Urinary bladder (tissue), 4 donors: ENCODE measurements at places on chromosomes 2 and 18. TPM values are rescaled to one million over a fixed set of nuclear protein-coding genes. Genes with fewer than 3 reads are reported as not detected.

The RAX gene
- not detected for polyA plus RNA-seq

GRCh38 chr2:52857722-52858121, 909.9 kb upstream of the CHAC2 start:
- no peak for DNase-seq

GRCh38 chr18:37019157-37019827, 190.4 kb downstream of the KIAA1328 start:
- DNase-seq = no peak

DNA sequence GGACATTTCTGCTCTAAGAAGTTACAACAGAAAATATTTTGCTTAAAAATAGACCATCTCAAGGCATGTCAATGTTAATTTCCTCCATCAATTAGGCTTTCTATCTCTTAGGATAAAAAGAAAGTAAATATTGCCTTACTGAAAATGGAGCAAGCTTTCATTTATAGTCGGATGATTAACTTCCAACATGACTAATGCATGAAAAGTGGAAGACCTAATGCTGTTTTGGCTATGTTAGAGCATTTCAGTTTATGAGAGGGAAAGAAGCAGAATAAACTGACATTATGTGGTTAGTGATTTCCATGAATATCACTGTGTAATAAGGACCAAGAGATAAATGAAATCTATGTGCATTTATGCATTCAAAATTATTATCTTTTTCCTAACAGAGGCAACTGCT, 475.2 kb upstream of the UBE2E3 start:
- no peak for DNase-seq

DNA sequence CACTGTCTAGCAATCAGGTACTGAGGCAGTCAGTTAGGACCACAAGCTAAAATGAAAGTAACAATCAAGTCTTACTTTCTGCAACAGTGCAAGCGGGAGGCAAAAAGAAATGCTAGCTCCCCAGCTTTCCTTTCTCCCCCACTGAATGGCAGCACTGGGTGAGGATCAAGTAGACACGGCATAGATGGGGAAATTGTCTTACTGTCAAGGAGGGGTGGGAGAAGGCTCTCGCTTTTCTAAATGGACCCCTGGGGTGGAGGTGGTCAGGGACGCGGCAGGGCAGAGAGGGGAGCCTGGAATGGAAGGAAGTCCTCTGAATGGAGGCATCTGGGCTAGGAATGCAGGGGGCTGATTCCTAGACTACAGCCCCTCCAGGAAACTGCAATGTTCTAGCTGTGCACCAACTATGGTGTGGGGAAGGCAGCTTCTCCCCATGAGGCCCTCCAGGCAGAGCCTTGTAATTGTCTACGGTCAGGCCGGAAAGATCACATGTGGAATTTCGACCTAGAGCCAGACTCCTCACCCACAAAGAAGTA, 24.3 kb downstream of the METTL8 start:
- DNase-seq = no peak

DNA sequence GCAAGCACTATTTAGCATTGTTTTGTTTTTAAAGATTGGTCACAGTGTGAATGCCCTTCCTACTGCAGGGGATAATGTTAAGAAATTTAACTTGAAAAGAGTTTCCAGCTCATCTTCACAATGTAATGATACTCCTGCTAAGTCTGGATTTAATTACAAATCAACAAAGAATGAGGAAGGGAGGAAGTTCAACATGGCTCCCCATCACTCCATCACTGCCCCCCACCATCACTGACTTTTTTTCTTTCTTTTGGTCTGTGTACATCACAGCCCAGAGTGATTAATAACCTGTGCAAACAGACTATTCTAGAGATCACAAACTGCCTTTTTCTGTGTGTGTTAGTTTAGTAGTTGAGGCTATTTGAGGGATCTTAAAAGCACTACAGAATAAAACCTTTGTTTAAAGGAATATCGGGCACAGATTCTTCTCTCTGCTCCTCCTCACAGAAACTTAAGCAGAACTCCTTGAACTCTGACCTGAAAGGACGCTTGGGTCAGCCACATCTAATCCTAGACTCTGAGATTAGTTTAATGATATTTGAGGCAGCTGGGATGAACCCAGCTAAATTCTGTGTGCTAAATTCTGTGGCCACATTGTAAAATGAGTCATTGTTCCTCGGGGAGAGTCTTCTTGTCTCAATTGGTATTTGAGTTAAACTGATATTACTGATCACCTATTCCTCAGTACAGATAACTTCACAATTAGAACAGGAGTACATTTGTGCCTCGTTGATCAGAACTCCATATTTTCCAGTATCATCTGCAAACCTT, 47.8 kb downstream of the SATB2 start:
- no peak for DNase-seq

- DNase-seq = no peak
Observed at GRCh38 chr2:98383166-98383565, 36.9 kb downstream of the CNGA3 start.

DNA sequence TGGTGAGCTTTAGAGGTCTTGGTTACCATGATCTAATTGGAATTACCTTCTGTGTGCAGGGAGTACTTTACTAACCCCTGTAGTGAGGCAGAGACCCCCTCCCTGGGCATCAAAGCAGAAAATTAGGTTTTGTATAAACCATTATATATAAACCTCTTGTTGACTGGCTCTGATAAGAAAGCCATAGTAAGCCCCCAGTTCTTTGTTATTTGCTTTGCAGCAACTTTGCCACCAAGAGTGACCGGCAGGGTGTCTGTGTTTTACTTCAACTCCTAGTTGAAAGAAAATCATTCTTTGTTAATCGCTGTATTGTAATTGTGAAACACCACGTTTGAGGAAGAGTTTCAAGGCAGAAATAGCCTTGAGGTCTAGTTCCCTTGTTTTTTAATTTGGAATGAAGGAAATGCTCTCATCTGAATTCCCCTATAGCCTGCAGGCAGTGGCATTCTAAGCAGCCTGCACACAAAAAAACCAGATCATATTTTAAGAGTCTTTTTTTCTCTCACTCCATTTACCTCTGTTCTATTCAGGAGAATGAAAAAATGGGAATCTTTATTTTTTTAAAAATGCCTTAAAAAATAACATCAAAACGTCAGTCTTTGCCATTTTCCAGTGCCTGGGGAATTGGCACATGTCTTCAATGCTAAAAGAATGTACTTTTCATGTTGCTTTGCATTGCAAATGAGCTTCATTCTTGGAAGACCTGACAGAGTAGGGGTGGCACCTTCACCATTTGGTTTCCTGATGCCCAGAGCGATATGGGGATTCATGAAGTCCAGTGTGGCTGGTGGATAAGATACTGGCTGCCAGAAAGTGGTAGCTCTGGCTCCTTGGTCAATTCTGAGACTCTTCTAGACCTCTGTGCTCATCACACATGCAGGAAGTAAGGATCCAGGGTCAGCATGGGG, 338.1 kb downstream of the SLC4A3 start:
- DNase-seq = no peak

The RGPD4 gene
- polyA plus RNA-seq = 0.03 TPM

DNA sequence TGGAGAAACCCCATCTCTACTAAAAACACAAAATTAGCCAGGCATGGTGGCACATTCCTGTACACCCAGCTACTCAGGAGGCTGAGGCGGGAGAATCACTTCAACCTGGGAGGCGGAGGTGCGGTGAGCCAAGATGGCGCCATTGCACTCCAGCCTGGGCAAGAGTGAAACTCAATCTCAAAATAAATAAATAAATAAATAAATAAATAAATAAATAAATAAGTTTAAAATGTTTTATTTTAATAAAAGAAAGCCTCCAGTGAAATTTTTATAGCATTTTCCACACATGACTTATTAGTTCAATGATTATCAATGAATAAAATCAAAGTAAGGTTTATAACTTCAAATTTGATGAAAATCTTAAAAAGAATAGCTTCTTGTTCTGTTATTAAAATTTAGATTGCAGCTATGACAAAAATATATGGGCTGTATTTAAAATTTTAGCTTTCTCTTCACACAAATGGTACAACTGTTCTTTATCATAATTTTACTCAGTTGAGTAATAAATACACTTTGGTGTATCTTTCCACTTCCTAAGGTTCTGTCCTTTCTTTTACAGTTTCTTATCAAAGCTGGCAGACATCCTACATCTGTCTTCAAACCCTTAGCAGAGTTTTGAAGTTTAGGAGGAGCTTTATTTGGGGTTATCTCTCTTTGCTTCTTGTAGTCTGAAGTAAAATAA, 78.4 kb upstream of the ZSWIM2 start:
- no peak for DNase-seq

DNA sequence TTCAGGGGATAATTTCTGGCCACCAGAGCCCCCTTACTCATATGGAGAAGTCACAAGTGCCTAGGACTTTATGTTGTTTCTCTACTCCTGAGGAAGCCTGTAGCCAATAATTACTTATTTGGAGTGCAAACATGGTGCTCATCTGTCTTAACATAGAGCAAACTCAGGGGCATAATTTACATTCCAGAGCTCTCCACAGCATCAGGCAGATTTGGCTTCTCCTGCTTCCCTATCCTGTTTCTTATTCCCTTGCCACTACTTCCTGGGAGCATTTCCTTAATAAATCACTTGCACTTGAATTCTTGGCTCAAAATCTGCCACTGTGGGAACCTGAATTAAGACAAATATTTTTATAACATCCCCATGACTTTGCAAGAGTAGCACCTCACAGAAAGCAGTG, 960.9 kb downstream of the SOCS6 start:
- DNase-seq = no peak

The FLACC1 gene
- polyA plus RNA-seq = 0.63 TPM

The EPB41L3 gene
- 25.9 TPM for polyA plus RNA-seq

- DNase-seq = no peak
Observed at GRCh38 chr2:164073101-164074074, 337.6 kb upstream of the FIGN start.

- no peak for DNase-seq
Observed at GRCh38 chr18:74063023-74063422, 84.6 kb downstream of the FBXO15 start.

DNA sequence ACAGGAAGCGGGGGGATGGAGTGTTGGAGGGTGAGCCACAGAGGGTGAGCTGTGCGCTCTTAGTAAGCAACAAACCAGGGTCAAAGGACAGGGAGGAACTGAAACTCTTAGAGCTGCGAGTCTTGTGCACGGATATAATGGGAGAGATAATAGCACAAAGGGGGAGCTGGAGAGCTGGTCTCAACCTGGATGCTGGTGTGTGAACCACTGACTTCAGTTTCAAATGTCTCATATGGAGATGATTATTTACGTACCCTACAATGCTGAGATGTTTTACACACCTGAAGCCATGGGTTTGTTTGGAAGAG, 35.9 kb downstream of the PTGR3 start:
- no peak for DNase-seq

DNA sequence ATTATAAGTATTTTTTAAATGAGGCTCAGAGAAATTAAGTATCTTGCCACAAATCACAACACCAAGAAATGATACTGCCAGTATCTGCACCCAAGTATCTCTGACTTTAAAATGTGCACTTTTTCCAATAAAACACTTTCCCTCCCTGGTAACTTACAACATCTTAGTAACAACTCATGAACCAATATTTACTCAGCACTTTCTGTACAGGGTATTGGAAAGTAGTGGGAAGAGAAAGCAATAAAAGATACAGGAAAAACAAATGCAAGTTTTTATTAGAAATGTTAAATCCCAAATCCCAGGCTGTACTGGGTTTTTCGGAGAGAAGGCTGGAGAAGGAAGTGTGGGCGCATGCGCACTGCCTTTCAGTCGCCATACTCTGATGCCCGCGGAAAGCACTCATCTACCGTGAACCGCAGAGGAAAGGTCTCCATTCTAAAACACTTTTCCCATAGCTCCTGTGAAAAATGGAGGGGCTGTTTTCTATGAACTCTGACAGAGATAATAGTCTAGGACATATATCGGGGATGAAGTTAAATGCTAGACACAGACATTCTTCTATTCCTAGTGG, 52.1 kb downstream of the L3MBTL4 start:
- no peak for DNase-seq

- no peak for DNase-seq
Observed at GRCh38 chr18:61748004-61748403, 144.8 kb downstream of the RNF152 start.

The ANKRD62 gene
- polyA plus RNA-seq = not detected

DNA sequence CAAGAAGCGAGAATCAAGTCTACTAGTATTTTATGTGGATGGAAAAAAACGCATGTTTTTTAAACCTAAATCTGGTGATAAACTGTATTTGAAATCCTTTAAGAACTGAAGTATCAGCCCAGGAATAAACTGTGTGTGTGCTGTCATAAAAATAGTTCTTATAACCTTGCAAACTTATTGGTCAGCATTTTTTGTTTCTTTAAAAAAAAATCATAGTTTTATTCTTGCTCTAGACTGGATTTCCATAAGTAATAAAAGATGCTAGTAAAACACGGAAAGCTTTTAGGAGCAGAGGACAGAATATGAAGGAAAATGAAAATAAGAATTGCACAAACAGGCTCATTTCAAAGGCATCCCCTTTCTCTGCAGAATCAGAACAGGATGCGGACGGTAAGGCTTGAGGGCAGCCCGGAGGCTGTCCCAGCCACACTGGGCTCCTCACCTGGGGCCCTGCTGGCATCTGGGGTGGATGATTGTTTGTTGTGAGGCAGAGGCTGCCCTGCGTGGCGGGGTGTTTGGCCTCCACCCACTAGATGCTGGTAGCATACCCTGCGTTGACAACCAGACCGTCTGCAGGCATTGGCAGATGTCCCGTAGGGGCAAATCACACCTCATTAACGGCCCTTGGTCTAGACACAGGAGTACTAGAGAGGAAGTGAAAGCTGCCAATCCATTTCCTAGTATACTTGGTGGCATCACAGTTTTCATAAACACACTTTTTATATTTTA, 52.5 kb downstream of the MBP start:
- no peak for DNase-seq

- DNase-seq = peak; percentile 79
Observed at GRCh38 chr2:68121873-68122679, 35.6 kb upstream of the PNO1 start.

The ATP8B1 gene
- 20.1 TPM for polyA plus RNA-seq

GRCh38 chr18:50982802-50983179, 15.0 kb downstream of the ELAC1 start:
- DNase-seq = no peak

GRCh38 chr2:219968685-219969345, 341.4 kb downstream of the SLC4A3 start:
- no peak for DNase-seq

The ABCB6 gene
- 54.8 TPM for polyA plus RNA-seq

DNA sequence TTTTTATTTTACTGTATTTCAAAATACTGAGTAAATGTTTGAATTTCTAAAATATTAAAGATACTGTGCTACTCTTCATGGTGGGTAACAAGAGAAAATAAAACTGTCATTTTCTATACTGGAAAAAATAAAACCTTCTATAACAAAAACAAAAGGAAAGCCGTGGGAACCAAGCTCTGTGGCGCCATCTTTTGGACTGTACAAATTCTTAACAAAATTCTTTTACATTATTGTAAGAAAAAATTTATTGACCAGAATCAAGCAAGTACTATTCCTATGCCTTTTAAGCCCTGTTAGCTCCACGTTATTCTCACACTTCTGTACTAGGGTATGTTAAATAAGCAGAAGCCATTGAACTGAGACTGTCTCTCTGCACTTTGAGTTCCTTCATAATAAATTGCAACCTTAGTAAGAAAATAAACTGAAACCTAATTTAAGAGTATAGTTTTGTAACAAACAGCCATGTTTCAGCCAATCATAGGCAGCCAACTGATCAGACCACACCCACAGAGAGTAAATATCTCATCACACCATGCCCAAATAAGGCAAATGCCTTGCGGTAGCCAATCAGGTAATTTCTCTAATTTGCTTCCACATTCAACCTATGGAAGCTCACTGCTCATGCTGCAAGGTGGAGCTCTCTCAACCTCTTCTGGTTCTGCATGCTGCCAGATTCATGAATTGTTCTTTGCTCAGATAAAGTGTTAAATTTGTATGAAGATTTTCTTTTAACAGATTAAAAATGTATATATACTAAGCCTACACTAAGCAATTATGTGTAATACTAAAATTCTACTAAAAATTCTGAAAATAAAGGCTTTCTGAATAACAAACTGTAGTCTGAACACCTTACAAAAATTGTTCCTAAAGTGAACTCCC, 42.2 kb downstream of the HIBCH start:
- no peak for DNase-seq
